EH (cell line): ENCODE measurements at places on chromosomes 16 and 17.

DNA sequence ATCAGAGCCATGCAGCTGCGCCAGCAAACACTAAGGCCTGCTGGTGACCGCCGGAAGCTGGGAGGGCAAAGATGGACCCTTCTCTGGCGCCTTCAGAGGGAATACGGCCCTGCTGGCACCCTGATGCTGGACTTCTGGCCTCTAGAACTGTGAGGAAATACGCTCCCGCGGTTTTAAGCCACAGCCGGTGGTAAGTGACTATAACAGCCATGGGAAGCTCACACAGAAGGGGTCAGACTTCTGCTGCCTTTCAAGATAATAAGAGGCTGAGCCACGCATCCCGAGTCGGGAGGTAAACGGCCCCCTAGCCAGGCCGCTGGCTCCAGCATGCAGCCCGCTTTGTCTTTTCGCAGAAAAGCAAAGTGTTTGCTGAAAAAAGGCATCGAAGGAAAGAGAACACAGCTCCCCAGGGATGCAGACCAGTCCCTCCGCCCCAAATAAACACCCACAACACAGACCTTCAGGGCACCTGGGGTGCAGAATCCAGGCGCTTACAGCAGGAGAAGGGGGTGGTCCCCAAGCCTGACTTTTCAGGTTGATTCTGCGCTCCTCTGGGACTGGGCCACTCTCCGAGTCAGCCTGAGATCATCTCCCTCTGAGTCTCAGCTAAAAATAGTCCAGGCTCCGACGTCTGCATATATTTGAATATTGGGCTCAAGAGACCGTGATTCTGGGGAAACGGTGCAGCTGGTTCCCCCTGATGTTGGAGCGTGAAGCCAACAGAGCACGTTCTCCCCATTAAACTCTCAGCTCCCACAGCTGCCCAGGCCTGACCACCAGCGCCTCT lies 89.7 kb downstream of the MGAT5B start:
- DNase-seq, result no peak

- no peak for DNase-seq
Measured at GRCh38 chr16:27410761-27411160, 8.8 kb downstream of the IL21R start.

GRCh38 chr16:73048292-73049080 lies 558 bp upstream of the ZFHX3 start:
- peak; percentile 73 for DNase-seq

DNA sequence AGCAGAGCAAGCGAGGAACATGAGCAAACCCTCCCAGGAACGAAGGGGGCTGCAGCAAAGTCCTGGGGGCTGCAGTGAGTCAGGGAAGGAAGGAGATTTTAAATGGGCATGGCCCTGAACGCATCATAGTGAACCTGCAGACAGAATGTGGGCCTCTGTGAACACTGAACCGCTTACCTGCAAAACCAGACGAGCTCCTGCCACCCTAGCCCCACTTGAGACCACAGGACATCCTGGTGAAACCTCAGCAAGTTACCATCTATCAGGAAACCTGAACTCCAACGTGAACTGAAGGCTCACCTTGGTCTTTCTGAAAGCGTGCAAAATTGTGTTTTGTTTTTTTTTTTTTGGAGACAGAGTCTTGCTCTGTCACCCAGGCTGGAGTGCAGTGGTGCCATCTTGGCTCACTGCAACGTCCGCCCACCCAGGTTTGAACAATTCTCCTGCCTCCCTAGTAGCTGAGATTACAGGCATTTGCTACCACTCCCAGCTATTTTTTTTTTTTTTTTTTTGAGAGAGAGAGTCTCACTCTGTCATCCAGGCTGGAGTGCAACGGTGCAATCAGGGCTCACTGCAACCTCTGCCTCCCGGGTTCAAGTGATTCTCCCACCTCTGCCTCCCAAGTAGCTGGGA lies 30.8 kb downstream of the FANCA start:
- DNase-seq, result no peak

DNA sequence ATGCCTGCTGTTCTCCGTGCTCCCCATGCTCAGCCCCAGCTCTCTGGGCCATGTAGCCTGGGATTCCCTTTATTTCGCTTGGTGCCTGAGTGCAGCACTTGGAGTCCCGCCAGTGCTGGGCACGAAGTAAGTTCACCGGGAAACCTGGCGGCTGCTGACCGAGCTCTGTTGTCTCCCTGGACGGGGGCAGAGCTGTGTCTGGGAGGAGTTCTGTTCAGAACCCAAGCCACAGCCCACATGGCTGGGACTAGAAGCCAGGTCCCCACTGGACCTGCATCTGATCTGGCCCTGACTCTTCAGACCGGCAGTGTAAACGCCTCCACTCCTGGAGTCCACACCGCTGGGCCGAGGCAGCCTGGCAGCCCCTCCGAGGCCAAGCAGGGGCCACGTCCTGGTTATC lies 37.5 kb upstream of the CIBAR2 start:
- no peak for DNase-seq

DNA sequence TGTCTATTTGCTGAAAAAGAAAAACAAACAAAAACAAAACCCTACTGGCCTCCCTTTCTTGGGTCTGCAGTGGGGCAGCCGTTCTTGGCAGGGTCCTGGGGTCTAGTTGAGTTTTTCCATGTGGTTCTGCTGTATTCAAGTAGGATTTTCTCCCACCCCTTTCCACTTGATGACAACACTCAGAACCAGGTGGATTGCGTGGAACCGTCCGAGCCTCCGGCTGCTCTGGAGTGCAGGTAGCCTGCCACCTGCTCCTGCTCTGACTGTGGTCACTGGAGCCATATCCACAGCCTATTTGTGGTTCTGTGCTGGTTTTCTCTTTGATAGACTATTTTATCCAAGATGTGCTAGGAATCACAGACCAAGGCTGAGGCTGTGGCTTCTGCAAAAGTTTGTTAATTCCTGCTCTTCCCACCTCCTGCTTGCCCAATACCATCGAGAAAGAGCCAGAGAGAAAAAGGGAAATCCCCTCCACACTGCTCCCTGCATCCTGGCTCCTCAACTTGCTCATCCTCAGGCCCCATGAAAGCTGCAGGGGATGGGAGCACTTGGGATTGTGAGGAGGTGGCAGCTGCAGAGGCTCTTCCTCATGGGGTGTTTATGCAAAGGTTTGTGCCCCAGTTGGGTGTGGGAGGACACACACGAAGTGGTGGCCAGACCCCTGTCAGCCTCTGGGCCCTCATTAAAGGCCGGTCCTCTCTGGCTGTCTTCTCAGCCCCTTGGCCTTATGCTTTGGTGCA lies 377.8 kb upstream of the TNRC6C start:
- DNase-seq, result no peak

DNA sequence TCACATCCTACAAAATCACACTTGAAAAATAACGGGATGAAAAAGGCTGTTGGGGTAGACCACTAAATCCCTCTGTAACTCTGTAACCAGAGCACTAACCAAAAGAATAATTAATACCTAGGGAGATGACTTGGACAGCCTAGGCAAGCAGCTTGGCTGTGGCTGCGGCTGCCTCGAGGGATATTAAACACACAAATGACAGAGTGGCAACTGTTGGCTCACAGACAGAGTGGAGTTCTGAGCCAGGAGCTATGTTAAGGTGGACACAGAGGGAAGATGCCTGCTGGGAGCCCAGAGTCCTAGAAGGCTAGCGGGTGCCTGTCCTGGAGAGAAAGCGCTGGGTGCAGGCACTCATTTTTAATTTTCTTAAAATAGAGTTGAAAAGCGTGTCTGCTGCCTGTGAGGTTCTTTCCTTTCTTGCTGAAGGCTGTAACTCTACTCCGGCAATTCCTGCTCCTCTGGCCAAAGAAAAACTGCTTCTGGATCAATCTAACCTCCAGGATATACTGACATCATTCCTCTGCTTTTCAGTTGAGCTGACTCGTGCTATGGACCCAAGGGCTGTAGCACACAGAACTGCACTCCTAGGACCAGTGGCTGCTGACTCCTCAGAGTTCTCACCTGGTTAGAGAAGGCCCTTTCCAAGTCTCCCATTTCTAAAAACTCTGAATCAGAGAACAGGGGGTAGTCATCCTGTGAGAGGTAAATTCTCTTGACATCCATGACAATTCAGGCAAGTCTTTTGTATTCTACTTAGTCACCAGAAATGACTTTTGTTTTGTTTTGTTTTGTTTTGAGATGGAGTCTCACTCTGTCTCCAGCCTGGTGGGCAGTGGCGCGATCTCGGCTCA lies 147.9 kb downstream of the STX8 start:
- no peak for DNase-seq
